Adipose tissue (tissue), 3 donors: ENCODE measurements at places on chromosomes 1 and 21. TPM values are rescaled to one million over a fixed set of nuclear protein-coding genes. Genes with fewer than 3 reads are reported as not detected.

Gene LCE2C
- polyA plus RNA-seq = not detected

Gene CR1L
- polyA plus RNA-seq = not detected

Gene CASQ1
- polyA plus RNA-seq = 0.35 TPM

Gene LRRC8B
- polyA plus RNA-seq = 1.5 TPM

Gene CFAP107
- 0.11 TPM for polyA plus RNA-seq

Gene SH2D5
- 0.03 TPM for polyA plus RNA-seq

Gene AURKAIP1
- polyA plus RNA-seq = 129 TPM
